Stimulated activated CD4-positive, alpha-beta T cell treated with anti-CD3 and anti-CD28 coated beads, Interleukin-4, amount 100 ng/mL, for 48 hours (primary cell): ENCODE measurements at places on chromosomes 12 and 14.

DNA sequence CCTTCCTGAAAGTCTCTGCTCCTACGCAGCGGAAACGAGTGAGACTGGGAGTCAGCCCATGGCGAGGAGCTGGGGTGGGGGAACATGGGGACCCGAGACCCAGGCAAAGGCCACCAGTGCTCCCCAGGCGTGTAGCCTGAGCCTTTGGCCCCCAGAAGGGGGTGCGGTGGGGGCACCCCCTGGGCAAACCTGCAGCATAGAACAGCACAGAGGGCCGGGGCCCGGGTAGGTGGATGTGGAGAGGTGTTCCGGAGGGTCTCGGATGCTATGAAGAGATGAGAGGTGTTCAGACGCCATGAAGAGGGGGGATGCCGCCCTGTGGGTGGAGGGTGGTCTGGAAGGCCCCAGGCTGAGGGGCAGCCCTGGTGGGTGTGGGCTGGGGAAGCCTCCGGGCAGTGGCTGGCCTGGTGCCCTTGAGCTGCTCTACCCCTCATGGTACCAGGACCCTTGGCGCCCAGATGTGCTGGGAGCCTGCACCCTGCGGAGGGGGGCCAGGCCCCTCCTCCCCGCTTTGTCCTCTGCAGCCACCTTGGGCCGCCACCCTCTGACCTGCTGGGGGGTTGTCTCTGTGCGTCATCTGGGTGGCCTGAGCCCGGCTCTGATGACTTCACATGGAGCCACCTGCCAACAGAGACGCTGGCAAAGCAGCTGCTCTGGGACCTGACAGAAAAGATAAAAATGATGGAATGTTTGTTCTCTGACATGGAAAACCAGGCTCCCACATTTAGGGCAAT is 83.4 kb downstream of the KIF26A start:
- DNase-seq, result no peak

- DNase-seq, result no peak
Observed at GRCh38 chr12:38607295-38607694, 290.7 kb downstream of the ALG10B start.

DNA sequence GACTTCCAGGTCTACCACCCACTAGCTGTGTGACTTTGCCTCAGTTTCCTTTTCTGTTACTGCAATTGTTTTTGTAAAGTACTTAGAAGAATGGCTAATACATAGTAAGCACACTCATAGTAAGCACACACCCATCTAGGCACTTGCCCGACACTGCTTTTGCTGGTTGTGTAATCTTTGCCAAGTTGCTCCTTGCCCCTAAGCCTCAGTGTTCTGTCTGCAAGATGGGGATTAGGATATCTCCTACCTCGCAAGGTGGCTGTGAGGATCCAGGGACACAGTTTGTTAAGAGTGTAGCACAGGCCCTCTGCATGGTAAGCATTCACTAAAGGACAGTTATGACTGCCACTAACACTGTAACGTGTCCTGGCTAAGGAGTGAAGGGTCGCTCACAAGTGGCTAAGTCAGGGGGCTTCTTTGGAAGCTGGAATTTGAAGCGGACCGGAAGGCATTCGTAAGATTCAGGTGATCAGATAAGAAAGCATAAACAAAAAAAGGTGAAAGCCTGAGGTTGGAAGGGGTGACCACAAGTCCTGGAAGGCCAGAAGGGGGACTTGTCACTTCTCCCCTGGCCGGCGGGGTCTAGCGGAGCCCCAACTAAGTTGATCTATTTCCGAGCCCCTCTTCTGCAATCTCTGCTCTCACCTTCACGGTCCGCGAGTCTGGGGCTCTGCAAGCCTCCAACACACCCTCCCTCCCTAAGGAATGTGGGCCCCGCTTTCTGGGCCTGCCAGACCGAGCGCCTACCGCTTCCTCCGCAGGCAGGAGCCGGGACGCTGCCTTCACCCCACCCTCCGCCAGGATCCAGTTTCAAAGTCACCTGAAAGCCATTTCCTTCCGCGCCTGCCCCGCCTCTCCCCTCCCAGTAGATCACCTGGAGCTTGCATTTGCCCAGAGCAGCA is 1.5 kb upstream of the PLEKHG3 start:
- no peak for DNase-seq

DNA sequence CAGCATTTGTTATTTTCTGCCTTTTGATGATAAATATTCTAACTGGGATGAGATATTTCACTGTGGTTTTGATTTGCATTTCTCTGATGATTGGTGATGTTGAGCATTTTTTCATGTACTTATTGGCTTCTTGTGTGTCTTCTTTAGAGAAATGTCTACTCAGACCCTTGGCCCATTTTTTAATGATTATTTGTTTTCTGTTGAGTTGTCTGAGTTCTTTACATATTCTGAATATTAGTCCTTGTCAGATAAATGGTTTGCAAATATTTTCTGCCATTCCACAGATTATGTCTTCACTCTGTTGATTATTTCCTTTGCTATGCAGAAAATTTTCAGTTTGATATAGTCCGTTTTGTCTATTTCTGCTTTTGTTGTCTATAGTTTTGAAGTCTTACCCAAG is 317.0 kb downstream of the CEP128 start:
- no peak for DNase-seq

DNA sequence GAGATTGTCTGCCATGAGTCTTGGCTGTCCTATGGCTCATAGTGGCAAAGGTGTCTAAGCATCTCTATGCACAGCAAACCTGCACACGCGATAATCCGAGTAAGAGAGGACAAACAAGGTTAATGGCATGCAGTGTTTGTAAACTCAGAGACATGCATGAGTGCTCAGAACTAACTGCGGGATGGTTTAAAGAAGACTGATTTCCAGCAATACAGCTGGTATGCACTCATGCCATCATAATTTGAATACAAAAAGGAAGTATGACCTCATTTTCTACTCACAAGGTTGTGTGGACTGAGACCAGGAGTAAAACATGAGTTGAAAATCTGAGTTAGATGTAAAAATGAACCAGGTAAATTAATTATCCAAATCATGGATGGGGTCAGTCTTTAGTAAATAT is 16.6 kb upstream of the TCP11L2 start:
- DNase-seq, result no peak

DNA sequence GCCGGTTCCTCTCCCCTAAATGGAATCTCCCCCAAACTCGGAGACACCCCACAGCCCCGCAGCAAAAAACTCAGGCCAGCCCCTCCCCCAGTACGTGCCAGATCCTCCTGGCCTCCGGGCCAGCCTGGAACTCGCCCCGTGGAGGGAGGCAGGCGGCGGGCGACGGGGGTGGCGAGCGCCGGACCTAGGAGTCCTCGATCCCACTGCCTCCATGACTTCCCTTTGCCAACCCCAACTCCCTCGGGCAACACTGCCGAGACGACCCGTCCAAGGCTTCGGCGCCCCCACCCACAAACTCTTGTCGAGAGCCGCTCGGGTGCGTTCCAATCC is 400 bp downstream of the ADCY6 start:
- no peak for DNase-seq

DNA sequence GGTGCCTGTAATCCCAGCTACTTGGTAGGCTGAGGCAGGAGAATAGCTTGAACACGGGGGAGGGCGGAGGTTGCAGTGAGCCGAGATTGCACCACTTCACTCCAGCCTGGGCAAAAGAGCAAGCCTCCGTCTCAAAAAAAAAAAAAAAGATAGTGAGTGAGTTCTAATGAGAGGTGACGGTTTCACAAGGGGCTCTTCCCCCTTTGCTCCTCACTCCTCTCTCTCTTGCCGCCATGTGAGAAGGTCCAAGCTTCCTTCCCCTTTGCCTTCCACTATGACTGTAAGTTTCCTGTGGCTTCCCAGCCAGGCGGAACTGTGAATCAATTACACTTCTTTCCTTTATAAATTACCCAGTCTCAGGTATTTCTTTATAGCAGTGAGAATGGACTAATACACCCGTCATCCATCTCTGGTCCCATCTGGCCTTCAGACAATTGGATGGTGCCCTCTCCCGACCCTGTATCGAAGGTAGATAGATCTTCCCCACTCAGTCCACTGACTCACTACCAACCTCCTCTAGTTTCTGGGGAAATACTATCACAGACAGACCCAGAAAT is 27.0 kb upstream of the RCOR1 start:
- no peak for DNase-seq

DNA sequence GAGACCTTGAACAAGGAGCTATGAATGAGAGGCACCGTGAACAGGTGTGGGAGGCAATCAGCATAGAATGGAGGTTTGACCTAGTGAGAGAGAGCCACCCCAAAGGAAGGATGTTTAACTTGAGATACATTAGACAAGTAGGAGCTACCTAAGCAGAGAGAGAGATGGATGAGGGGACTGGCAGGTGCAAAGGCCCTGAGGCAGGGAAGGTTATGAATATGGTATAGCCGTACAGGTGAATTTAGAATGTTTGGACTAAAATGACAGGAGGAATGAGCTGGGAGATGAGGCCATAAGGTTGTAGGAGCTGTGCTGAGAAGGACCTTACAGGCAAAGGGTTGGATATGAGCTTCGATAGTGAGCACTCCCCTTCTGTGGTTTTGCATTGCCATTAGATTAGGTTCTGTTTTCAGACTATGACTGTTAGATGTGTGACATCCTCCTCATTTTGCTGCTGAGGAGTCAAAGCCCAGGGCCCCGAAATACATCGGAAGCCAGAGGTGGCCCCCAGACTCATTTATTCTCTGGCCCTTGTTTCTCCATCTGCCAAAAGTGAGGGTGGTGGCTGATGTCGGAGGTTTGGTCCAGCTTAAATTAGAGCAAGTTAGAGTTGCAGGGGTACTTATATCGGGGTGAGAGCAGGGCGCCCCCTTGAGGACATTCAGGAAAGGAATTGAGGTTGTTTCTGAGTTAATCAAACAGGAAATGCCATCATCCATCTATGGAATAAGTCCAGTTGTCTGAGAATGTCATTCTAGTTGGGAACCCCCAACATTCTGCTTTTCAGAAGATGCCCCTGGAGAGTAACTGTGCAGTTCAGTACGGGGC is 29.4 kb downstream of the SLC24A4 start:
- DNase-seq, result peak; percentile 25

GRCh38 chr14:43858981-43859380 is 648.1 kb downstream of the FSCB start:
- DNase-seq, result no peak

DNA sequence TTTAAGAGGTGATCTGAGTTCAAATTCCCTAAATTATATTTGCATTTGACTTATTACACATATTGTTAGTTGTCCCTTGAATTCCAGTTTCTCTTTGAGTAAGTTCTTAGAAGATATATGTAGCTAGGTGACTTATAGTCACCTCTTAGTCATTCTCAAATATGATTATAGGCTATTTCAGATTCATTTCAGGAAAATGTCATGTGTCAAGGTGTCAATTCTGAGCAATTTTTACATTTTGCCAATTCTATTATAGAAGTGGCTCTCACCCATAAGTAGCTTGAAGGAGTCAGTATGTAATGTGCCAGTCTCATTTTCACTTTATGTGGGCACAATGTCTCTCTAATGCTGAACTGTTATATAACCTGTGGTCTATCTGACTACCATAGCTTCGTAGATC is 623.4 kb downstream of the DIO2 start:
- DNase-seq, result no peak

GRCh38 chr12:83859021-83859420 is 1053.6 kb downstream of the SLC6A15 start:
- DNase-seq, result no peak

DNA sequence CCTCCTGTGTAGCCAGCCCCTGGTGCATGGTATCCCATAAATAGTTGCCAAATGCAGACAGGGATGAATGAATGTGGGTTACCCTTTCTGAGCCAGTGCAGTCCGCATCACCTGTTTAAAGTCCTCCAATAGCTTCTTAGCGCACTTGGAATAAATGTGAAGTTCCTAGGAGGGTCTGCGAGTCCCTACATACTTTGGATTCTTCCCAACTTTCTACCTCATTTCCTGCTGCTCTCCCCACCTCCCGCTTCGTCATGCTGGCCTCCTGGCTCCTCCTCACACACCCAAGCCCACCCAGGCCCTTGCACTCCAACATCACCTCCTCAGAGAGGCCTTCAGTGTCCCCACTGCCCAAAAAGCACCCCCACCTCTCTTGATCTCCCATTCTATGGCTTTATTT is 17.7 kb downstream of the RFX4 start:
- no peak for DNase-seq

DNA sequence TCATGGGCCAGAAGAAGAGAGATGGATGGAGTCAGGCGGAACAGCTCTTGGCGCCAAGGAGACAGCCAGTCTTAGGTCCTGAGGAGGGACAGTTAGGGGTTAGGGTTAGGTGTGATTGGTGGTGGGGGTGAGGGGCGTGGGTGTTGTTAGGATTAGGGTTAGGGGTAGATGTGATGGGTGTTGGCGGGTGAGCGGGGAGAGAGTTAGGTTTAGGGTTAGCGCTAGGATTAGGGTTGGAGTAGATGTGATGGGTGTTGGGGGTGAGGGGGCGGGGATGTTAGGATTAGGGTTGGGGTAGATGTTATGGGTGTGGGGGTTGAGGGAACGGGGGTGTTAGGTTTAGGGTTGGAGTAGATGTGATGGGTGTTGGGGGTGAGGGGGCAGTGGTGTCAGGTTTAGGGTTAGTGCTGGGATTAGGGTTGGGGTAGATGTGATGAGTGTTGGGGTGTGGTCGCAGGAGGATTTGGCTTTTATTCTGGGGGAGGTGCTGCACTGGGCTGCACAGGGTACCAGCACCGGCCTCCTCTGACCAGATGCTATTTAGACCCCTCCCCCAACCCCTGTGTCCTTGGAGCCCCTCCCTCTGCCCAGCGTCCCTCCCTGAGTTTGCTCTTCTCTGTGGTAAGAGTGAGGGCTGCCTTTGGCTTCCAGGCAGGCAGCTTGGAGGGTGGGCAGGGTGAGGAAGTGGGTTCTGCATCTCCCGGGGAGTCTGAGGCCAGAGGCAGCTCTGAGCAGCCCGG is 35.6 kb upstream of the FBRSL1 start:
- DNase-seq, result no peak
